ENCODE measurements at places on chromosomes 2 and 18.

- DNase-seq = no peak
Measured at GRCh38 chr2:73059106-73059505, 12.4 kb downstream of the SFXN5 start.

- DNase-seq = no peak
Measured at GRCh38 chr18:12911929-12912703, 28.1 kb upstream of the PTPN2 start.

DNA sequence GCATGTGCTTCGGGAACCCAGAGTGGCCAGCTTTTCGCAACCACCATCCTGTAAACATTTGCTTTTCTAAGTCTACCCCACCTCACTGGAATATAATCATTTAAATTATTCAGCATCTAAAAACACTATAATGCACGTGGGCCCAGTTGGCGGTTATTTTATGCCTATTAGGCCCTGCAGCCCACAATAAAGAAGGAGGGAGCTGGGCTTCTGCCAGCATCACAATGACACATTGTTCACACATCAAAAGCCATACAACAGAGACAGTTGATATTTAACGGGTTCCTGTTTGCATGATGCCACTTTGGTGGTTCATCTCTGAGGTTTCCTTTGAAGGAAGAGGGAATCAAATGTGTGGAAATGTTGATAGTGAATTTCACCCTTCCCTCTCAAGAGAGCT lies 916.0 kb upstream of the CELF4 start:
- DNase-seq = no peak

DNA sequence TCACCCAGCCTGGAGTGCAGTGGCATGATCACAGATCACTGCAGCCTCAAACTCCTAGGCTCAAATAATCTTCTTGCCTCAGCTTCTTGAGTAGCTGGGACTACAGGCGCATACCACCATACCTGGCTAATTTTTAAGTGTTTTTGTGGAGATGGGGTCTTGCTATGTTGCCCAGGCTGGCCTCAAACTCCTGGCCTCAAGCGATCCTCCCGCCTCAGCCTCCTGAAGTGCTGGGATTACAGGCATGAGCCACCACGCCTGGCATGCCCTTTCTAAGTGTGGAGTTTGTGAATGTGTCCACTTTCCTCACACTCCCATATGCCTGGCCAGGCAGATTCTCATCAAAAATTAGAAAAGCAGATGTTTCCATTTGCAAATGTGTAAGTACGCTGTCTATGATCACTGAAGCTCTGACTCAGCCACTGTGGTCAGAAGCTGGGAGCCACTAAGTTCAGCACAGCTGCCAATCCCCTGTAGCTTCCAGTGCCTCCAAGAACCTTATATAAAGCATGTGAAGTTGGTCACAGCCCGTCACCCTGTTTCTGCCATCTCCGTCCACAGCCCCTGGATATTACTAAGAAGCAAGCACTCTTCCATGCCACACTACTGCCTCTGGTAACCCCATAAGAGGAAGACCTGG lies 155.4 kb downstream of the FAM210A start:
- no peak for DNase-seq

DNA sequence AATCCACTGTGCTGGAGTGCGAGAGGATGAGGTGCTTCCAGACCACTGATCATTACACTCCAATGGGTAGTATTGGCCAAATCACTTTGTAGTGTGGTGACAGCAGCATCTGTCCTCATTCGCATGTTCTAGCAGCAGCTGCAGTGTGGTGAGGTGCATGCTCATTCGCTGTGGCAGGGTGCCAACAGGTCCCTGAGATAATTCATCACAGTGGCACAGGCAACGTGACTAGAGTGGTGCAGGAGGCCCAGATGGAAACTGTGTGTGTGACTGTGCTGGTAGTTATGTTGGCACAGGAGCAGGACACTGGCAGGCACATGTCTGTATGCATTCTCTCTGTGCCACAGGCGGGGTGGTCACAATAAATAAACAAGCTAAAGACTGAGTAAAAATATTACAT lies 329.5 kb upstream of the SYT4 start:
- no peak for DNase-seq

GRCh38 chr18:48592540-48593171 lies 53.8 kb downstream of the CTIF start:
- DNase-seq = no peak

DNA sequence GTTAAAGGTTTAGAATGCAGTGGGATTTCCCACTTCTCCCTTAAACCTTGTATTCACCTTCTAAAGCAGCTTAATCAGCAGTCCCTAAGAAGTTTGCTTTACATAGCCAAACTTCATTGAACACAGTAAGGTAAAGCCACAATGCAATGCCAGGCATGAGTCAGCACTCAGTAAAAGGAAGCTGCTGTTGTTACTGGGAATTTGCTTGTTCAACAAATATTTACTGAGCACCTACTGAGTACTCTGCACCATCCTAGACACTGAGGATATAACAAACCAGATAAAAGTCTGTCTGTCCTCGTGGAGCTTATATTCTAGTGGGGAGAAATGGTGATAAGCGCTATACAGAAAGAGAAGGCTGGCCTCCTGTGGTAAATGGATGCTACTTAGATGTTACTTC lies 162.7 kb downstream of the PKP4 start:
- no peak for DNase-seq

- no peak for DNase-seq
Measured at GRCh38 chr2:43465234-43465633, 130.6 kb downstream of the THADA start.

DNA sequence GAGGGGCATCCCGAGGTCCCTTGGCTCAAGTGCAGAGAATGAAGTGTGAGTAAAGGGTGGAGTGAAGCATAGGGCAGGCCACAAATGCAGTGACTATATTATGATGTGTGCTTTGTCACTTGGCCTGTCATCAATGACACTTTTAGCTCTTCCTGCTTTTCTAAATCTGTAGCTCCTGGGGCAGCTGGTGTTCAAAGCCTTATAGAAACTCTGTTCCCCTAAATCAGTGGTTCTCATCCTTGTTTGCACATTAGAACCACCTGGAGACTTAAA lies 135.6 kb upstream of the LGALSL start:
- DNase-seq = no peak

GRCh38 chr2:132789066-132789465 lies 119.1 kb upstream of the LYPD1 start:
- no peak for DNase-seq

DNA sequence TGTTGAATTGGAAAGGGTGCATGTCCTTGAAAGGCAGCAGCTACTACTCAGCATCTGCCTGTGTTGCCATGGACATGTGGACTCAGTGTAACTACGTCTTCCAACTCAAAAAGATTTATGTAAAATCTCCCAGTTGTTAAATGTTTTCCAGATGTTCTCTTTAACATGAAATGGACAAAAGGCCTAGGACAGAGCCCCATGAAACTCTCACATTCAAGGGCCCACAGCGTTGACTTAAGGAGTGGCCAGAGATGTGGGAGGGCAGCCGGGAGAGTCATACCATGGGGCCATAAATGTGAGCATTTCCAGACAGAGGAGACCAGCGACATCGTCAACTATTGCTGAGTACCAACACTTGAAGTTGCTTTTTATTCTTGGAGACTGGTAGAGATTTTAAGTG lies 9.9 kb downstream of the SLC3A1 start:
- peak; percentile 10 for DNase-seq

Measured in muscle of back (tissue), 13 donors.